ENCODE measurements at places on chromosomes 11 and 22.
A peak's percentile ranks its signal among the peaks of the same experiment; 100 is the strongest.

- DNase-seq, result no peak
These were observed 31.8 kb upstream of the CELSR1 start for GRCh38 chr22:46569055-46569847.

- DNase-seq, result no peak
These were observed 16.7 kb downstream of the TOB2 start for GRCh38 chr22:41429951-41430332.

DNA sequence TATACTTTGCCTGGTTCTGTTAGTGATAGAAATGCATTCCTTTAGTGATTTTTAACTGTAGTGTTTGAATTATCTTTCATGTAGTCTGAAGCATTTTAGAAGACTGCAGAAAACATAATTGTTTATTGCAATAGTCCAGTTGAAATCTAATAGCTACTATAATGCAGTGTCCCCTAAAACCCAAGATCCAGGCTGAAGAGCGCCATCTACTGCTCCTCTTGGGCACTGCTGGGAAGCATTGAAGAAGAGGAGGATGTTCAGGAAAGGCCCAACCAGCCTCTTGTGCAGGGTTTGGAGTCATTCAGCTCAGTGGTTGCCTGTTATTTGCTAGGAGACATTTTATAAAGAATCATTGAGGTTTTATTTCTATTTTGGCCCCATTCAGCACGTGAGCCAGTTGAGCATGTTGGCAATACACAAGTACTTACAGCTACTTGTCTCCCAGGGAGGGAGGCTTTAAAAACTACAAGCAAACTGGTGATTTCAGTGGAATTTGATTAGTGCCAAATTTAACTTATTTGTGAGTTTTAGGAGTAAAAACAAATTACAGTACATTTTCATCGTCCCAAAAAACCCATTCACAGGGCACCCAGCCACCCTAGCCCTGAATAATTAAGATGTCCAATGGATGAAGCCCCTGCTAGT lies 74.9 kb upstream of the HORMAD2 start:
- DNase-seq, result peak; percentile 14

DNA sequence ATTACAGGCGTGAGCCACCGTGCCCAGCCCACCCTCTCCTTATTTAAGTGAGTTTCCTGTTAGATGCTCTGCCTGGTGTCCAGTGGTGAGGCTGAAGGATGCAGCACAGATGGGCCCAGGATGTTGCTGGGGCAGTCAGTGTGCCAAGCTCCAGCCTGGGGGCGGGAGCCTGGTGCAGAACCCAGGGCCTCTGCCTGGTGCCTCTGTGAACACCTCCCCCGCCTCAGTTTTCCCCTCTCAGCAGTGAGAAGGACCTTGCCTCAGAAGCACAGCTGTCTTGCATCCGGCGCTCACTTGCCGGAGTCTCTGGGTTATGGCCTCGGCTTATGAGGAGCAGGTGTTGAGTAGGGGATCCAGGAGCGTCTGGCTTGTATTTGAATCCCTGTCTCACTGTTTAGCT lies 116.2 kb downstream of the KIAA1671 start:
- no peak for DNase-seq

DNA sequence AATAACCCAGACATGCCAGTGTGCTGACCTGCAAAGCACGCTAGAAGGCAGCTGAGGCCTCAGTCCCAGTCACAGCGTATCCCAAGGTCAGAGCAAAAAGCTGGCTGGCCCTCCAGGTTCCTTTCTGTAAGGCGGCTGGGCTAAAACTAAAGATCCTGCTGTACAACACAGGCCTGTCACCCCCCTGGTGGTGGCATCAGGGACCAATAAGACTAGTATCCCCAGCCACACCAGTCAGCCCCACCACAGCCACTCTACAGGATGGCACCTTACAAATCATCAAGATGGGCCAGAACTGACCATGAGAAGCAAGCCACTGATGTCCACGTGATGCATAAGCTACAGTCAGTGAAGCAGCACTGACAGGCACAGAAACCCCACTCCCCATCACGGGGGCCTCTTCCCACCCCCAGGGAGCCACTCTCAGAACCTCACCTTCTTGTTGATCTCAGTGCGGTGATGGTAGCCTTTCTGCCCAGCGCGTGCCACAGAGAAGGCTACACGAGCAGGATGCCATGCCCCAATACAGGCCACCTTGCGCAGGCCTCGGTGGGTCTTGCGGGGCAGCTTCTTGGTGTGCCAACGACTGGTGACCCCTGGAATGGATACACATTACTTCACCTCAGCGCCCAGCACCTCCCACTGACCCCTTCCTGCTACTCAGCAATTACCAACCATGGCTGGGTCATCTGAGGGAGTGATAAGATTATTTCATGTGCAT lies 5.0 kb downstream of the RPL3 start:
- DNase-seq, result no peak
